ENCODE measurements at places on chromosomes 16 and 17.

DNA sequence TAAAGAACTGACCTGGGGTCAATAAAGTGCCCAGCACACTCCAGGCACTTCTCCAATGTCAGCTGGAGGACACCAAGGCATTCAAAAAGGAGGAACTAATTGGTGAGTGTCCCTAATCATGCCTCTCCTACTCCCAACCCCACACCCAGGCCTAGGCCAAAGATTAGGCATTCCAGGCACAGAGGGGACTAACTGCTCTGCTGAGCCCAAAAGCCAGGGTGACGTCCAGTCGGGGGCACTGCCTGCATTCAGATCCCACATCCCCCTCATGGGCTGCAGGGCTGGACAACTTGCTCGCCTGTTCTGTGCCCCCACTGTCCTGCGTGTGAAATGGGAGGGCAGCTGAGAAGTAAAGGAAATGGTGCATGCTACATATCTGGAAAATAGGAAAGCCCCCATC, 115.4 kb downstream of the DYNLRB2 start:
- no peak for DNase-seq

DNA sequence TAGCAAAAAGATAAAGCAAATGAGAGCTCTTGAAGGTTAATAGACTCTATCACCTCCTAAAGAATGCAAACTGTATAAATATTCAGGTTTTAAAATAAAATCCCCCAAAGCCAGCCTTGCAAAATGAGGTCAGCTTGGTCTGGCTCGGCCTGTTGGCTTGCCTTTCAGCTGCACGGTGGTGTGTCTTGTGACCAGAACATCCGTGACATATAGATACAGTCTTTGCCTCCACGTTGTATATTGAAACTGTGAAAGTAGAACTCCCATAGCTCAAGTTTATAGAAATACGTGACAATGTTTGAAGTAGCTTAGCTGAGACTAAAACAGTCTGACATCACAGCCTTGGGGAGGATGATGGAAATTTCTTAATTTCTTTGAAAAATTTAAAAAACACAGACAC, 236.6 kb upstream of the MYOCD start:
- no peak for DNase-seq

- DNase-seq: no peak
Observed at GRCh38 chr17:77616254-77616731, 342.2 kb upstream of the TNRC6C start.

DNA sequence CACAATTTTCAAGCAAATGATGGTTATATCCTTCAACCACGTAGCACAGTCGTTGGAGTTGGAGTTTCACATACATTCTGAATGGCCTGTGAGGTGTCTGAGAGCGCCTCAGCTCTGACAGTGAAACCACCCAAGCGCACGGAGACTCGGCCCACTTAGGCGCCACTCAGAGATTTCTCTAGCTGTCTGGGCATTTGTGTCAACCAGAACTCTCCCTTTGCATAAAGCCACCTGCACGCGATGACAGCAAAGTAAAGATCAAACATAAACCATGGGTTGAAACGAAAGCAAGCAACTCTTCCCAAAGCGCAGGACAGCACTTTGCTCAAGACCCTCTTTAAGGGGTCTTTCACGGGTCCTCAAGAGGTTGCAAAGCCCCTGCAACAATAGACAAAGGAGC, 533 bp downstream of the SLC6A4 start:
- DNase-seq: no peak

DNA sequence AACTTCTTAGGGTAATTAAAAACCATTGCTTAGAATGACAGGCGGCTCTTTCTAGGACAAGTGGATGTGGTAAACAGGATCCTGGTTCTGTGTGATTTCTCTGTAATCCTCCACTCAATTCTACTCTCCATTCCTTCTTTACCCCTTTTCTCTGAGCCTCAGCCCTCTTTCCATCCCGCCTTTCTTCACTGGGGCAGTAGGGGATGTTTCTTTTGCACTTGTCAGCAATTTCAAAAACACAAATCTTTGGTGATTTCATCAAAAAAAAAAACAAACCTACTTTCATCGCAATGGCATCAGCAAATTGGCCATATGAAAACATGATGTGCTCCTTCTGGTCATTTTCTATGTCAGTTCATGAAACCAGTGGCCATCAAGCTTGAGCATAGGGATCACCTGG, 104.6 kb downstream of the CDK5R1 start:
- DNase-seq: no peak

All from astrocyte of the cerebellum (primary cell).